Activated T-helper 1 cell treated with anti-CD3 and anti-CD28 coated beads, Interleukin-12 subunit alpha, Interleukin-12 subunit beta, Interleukin-2, Interleukin-4 antibody, amounts not matched to agents 30 ng/mL and 10 ng/mL and 1 ng/mL, durations not matched to agents 14 hours and 24 hours and 36 hours (primary cell): ENCODE measurements at places on chromosomes 1 and 21.

DNA sequence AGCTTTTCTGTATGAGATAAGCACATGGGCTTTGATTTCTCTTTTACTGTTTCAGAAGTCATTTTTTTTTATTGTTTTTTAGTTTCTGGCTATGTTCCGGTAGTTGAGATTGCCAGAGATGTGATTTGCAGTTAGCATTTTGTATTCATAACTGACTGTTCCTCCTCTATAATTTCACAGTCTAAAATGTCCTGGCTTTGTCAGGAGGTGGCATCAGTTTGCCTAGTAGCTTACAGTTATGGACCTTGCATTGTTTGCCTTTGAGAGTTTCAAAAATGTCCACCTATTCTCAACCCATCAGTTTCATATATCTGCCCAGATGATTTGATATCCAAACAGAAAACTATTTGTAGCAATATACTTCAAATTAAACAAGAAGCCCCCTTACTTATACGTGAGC is 39.5 kb upstream of the ST6GALNAC3 start:
- H3K4me1 ChIP-seq, result no peaks in the 10 kb centered on the region
- no peak for DNase-seq
- peaks cover 7% of the 10 kb centered on the region for H3K27me3 ChIP-seq
- H3K36me3 ChIP-seq, result no peaks in the 10 kb centered on the region

GRCh38 chr1:175628548-175629317 is 114.7 kb downstream of the TNR start:
- H3K36me3 ChIP-seq, result no peaks in the 10 kb centered on the region
- no peaks in the 10 kb centered on the region for H3K4me1 ChIP-seq
- no peak overlapping the region for H3K27ac ChIP-seq
- peaks cover 2% of the 10 kb centered on the region for H3K27me3 ChIP-seq
- no peak for DNase-seq

DNA sequence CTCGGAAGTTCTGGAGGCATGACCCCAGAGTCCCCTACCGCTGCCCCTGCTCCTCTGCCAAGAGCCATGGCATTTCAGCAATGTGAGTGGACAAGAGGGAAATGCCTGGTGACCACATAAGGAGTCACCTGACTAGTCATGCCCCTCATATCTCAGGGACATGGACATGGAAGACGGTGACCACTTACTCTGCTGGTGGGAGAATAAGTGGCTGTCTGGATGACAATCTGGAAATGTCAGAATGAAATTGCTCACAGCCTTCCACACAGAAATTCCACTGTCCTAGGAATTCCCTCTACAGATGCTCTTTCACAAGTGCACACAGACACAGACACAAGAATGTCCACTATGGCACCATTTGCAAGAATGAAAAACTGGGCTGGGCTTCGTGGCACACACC is 24.3 kb upstream of the PLEKHG5 start:
- H3K4me3 ChIP-seq, result no peak overlapping the region
- no peaks in the 10 kb centered on the region for H3K4me1 ChIP-seq
- no peaks in the 10 kb centered on the region for H3K27me3 ChIP-seq
- no peaks in the 10 kb centered on the region for H3K36me3 ChIP-seq
- DNase-seq, result no peak

DNA sequence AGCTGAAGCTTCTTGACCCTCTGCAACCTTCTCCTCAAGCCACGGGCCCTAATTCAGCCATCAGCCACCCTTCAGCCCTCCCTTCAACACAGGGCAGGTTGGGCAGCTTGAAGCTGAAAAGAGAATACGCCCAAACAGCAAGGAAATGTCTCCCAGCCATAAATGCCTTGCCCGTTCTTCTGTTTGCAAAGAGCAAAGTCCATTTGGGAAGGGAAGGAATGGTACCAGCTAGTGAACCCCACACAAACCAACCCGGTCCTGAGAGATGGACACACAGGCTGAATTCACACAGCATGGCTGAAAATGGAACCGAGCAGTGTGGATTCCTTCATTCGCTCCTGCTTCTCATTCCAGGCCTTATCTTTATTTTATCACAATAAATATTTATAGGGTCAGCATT is 11.5 kb downstream of the PLEKHA6 start:
- no peak overlapping the region for H3K27ac ChIP-seq
- H3K27me3 ChIP-seq, result peaks cover 9% of the 10 kb centered on the region
- H3K36me3 ChIP-seq, result no peaks in the 10 kb centered on the region
- no peak for DNase-seq

DNA sequence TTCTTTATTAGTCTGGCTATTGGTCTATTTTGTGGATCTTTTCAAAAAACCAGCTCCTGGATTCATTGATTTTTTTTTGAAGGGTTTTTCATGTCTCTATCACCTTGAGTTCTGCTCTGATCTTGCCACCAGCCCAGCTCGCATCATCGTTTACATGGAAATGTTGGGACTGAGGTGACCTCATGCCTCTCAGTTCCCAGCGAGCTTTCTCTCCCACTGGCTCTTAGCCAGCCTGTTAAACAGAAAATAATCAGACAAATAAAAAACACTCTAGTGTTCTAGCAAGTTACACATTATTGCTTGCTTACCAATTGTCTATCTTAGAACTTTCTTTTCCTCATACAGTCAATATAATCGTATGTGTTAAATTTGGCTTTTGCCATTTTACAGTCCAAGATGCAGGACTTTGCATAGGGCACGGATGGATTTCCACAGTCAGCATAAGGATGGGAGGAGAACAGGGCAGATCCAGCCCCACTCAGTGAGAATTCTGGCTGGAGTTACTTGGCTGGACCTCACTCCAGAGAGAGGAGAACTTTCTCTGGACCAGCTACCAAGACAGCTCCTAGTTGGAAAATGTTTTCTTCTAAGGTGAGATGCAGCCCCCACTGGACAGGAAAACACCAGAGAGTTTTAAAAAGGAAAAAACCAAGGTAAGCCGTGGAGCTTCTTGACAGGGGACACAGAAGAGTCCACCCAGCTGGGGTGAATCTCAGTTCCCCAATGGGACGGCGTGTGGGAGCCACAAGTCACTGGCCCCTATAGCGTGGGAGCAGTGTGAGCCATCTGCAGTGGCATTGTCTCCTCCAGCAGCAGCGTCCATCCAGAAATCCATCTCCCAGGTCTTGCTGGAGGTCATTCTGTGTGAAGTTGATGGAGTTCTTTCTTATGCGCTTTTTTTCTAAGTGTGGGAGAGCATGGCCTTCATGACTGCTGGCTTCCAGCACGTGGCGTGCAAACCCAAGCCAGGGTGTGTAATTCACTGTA is 17.6 kb downstream of the PGBD2 start:
- DNase-seq, result no peak
- H3K4me1 ChIP-seq, result peaks cover 38% of the 10 kb centered on the region
- H3K4me3 ChIP-seq, result no peak overlapping the region
- peaks cover 22% of the 10 kb centered on the region for H3K36me3 ChIP-seq
- no peak overlapping the region for H3K27ac ChIP-seq

DNA sequence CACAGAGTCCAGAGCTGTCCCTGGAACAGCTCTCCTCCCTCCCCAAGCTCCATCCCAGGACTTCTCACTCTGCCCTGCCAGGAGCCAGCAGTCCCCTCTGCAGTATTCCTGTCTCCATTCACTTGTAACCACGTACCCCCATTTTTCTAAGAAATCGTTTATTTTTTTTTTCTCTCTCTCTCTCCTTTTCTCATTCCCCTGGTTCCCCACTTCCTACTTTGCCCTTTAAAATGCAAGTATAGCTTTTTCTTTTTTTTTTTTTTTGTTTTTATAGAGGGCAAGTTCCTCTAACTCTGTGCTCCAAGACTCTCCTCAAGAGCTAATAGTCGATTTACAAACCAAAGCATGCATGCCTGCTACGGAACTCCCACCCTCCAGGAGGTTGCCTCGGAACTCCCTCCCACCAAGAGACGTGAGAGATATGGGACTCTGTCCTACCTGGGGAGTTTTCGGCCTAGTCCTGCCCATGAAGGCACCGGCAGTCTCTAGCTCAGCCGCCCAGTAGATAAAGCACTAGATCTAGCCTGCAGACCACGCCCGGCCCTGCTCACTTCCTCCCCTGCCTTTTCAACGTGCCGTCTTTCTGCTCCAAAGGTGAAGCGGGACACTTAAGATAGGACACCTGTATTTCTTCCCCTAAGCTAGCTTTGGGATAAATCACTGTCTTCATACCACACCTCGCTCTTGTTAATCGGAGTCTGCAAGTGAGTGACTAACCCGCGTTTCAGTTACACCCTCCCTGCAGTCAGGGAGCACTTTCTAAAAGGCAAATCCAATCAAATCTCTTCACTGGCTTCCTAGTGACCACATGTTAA is 27.7 kb downstream of the TNFRSF9 start:
- no peak for DNase-seq
- H3K27ac ChIP-seq, result no peak overlapping the region
- H3K36me3 ChIP-seq, result peaks cover 6% of the 10 kb centered on the region
- no peak overlapping the region for H3K4me3 ChIP-seq
- no peaks in the 10 kb centered on the region for H3K27me3 ChIP-seq
- peaks cover 26% of the 10 kb centered on the region for H3K4me1 ChIP-seq

- peaks cover 6% of the 10 kb centered on the region for H3K36me3 ChIP-seq
- peaks cover 18% of the 10 kb centered on the region for H3K4me1 ChIP-seq
- no peak for DNase-seq
- no peak overlapping the region for H3K27ac ChIP-seq
These were observed 34.1 kb downstream of the TMCO4 start for GRCh38 chr1:19765623-19766022.

DNA sequence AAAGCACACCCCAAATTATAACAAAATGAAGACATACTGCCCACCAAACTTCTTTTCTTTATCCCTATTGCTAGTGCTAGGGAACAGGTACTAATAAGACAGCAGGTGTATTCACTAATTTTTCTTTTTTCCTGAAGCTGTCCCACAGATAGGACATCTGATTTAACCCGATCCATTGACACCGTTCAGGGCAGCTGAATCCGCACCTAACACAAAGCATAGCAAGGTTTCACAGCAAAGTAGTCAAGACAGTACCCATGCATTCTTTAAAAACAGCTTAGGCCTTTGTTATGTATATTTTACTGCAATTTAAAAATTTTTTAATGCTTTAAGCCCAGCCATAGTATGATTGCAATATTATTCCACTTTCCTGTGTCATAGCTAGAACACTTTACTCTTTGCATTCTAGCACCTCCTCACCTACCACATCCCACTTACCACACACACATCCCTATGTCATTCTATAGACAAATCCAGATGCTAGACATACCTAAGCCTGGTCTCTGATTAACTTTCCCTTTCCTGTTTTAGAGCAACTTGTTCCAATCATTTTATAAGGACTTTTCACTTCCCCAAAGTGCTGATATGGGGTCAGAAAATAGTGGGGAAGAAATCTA is 40.4 kb downstream of the GATAD2B start:
- H3K4me3 ChIP-seq, result no peak overlapping the region
- no peak overlapping the region for H3K27ac ChIP-seq
- no peaks in the 10 kb centered on the region for H3K27me3 ChIP-seq
- peaks cover 5% of the 10 kb centered on the region for H3K36me3 ChIP-seq
- no peak for DNase-seq

DNA sequence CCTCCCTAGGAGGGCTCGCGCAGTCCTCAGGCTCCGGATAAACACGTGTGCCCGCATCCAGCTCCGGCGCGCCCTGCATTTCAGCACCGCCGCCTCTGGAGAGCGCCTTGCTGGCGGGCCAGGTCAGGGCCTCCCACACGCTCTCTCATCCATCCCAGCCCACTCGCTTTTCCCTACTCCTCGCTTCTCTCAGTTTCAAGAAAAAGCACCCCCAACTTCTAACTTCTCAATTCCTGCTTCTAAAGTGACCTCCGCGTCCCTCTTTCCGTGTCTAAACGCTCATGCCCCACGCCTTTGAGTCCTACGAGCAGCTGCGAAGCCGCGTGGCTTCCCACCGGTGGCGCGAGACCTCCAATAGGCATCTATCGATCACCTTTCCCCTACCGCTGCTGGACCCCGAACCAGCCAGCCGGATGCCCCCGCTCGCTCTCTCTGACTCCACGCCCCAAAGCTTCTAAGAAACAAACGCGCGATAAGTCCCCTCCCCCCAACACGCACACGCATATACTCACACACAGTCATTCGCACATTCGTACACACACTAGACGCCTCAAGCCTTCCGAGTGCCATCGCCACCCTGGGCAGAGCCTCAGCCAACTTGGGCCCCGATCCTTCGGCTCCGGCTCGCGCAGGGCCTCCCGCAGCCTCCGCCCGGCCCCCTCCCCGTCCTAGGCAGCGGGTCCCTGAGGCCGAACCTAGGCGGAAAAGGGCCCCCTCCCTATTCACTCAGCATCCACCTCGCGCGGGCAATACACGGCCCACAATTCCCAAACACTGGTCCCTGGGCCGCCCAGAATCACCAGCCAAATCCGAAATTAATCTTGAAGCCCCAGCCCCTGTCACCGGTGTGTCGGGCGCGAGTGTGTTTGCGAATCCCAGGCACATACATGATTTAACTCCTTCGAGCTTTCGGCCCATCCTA is 1.1 kb downstream of the NMNAT2 start:
- no peak overlapping the region for H3K27ac ChIP-seq
- peaks cover 2% of the 10 kb centered on the region for H3K36me3 ChIP-seq
- DNase-seq, result peak; percentile 17
- peaks cover 46% of the 10 kb centered on the region for H3K27me3 ChIP-seq
- peak overlapping the region; percentile 16 for H3K4me3 ChIP-seq

- no peak overlapping the region for H3K4me3 ChIP-seq
- H3K27me3 ChIP-seq, result no peaks in the 10 kb centered on the region
- H3K27ac ChIP-seq, result no peak overlapping the region
- DNase-seq, result no peak
- H3K36me3 ChIP-seq, result peaks cover 60% of the 10 kb centered on the region
These were observed 48.6 kb downstream of the TRAF5 start for GRCh38 chr1:211375146-211375818.

DNA sequence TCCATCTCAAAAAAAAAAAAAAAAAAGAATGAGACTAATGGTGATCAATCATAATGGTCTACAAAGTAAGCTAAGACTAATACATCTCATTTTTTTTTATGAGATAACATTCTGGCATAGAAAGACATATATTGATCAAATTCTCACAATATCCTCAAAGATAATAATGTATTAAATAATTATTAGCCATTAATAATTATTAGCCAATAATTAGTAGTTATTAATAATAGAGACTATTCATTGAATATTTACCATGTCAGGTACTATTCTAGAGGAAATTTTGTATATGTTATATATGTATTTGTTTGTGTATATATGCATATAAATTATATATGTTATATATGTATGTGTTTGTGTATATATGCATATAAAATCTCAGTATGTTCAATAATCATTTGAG is 137.7 kb upstream of the PTBP2 start:
- H3K27me3 ChIP-seq, result no peaks in the 10 kb centered on the region
- no peaks in the 10 kb centered on the region for H3K36me3 ChIP-seq
- no peak for DNase-seq
- no peak overlapping the region for H3K27ac ChIP-seq

DNA sequence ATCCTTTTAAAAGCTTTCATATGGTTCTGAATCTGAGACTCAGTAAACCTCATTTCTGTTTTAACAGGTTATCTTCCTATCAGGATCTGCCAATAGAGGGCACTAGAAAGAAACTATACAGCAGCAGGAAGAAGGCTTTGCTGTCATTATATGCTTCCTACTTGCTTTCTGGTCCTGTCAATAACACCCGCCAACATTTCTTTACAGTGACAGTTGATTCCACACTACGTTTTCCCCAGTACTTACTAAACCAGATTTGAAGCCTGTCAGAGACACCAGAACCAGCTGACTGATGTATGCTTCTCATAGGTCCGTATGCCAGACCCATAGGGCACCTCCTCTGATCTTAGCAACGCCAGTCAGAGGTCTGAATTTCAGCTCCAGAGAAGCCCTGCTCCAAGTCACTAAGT is 341.0 kb upstream of the NEGR1 start:
- H3K27me3 ChIP-seq, result no peaks in the 10 kb centered on the region
- H3K4me1 ChIP-seq, result no peaks in the 10 kb centered on the region
- H3K27ac ChIP-seq, result no peak overlapping the region
- H3K36me3 ChIP-seq, result no peaks in the 10 kb centered on the region
- H3K4me3 ChIP-seq, result no peak overlapping the region

- peaks cover 13% of the 10 kb centered on the region for H3K36me3 ChIP-seq
- DNase-seq, result no peak
- peaks cover 45% of the 10 kb centered on the region for H3K4me1 ChIP-seq
- H3K27me3 ChIP-seq, result no peaks in the 10 kb centered on the region
- H3K4me3 ChIP-seq, result peak overlapping the region; percentile 99
These were observed 2.0 kb downstream of the RPRD2 start for GRCh38 chr1:150365941-150366340.
